ENCODE measurements at places on chromosomes 6 and 20.

DNA sequence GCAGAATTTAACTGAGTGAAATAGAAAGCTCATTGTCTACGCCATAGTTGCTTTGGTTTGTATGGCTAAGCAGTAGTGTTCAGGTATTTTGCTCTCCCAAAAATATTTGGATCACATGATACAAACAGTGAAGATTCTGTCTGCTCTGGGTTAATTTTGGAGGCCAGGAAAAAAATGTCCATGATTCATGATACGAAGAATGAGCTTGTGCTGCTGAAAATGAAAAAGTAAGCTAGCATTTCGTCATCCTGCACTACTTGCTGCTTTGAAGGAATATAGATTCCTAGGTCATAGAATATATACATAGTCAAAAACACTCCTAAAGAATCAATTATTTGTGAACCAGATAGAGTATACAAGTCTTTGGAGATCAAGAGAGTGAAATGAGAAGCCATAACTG lies 8.3 kb downstream of the WRNIP1 start:
- no peak for DNase-seq

DNA sequence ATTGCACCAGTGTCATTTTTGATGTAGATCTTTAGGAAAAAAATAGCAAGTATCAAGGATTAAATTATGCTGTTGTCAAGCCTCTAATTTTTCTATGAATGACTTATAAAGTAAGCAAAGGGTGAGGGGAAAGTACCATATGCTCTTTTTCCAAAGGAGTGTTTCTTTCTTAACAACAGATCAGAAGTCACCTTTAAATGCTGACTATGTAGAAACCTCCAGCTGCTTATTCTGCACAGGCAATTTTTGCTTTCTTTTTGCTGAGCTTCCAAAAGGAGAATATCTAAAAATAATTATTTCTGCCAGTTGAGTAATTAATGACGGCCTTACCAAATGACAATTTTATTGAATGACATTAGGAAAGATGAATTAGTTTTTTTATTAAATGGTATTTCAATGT lies 390.6 kb upstream of the MANEA start:
- DNase-seq = no peak

GRCh38 chr6:159234102-159234553 lies 64.9 kb downstream of the FNDC1 start:
- DNase-seq = no peak

- DNase-seq = no peak
These were observed 130.4 kb downstream of the PTPRK start for GRCh38 chr6:128389820-128390534.

GRCh38 chr6:133225560-133225959 lies 15.6 kb upstream of the EYA4 start:
- no peak for DNase-seq

GRCh38 chr6:150327117-150327774 lies 41.6 kb upstream of the IYD start:
- no peak for DNase-seq

All from activated CD8-positive, alpha-beta memory T cell treated with anti-CD3 and anti-CD28 coated beads for 48 hours (primary cell).